ENCODE measurements at places on chromosomes 16 and 17.

GRCh38 chr17:34141590-34141989 lies 113.5 kb upstream of the CCL2 start:
- no peak for DNase-seq

DNA sequence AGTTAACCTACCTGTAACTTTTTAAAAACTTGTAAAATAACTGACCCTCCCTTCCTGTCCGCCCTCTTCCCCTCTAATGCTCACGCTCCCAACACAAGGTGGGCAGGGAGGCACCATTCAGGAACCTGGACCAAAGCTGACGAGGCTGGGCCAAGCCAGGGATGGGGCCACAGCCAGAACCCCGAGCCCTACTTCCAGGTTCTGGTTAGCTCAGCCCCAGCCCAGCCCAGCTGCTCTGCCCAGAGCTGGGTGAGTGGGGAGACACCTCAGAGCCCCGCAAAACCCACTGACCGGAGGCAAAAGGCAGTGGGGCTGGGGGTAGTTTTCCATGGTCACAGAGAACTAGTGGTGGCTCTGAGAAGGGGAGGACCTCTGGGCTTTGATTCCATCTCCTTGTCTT lies 7.4 kb downstream of the CNP start:
- no peak for DNase-seq

GRCh38 chr16:49994006-49994405 lies 31.0 kb upstream of the CNEP1R1 start:
- no peak for DNase-seq

DNA sequence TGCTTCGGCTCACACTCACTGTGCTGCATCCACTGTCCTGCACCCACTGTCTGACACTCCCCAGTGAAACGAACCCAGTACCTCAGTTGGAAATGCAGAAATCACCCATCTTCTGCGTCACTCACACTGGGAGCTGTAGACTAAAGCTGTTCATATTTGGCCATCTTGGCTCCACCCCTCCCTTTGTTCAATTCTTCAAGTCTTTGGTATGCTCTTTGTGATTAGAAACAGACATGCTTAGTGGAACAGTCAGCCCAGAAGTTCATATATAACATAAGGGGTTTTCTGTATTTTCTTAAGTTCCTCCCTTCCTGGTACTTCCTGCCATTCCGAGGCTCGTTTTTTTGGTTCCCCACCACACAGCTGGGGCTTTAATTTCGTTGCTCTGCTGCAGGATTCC lies 398.5 kb upstream of the DYNLRB2 start:
- DNase-seq = no peak

- peak; percentile 85 for DNase-seq
Measured at GRCh38 chr17:81090361-81091136, 55.6 kb downstream of the BAIAP2 start.

DNA sequence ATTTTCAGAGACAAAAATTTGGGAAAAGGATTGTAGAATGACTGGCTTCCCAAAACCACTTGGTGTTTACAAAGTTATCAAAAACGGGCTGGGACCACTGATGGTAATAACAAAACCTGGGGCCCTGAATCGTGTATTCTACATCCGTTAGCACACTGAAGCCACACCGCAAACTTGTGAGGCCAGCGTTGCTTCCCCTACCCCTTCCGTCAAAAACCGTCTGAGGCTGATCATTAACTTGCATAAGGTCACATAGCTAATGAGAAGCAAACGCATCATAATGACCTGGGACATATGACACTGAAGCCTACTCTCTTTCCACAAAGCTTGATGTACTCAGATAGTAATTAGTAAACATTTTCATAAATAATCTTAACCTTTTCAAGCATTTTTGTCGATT lies 704.3 kb downstream of the MAF start:
- DNase-seq = no peak

- no peak for DNase-seq
Measured at GRCh38 chr17:66355510-66355909, 53.1 kb downstream of the PRKCA start.

GRCh38 chr16:4733747-4734062 lies 366 bp downstream of the ANKS3 start:
- DNase-seq = no peak

Data from RWPE2 (cell line).